ENCODE measurements at places on chromosomes 16 and 17. TPM values are rescaled to one million over a fixed set of nuclear protein-coding genes. Genes with fewer than 3 reads are reported as not detected.

The ZSCAN10 gene
- 0.37 TPM for total RNA-seq

DNA sequence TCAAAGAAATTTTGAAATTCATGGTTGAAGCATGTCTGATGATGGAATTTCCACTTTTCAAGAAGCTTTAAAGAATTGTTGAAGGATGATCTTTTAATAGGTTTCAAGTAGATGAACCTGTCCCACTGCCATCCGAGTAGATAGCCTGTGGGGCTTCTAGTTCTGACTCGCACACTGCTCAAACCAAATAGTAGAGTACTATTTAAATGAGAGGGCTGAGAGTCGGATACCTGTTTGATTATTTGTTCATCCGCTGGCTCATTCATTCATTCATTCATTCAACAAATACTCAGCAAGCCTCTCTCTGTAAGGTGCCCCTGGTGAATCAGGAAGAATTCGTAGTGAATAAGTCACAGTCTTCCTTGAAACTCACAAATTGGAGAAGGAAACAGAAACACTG is 108.2 kb upstream of the IRX5 start:
- DNase-seq: no peak

GRCh38 chr16:71260995-71261394 is 28.2 kb downstream of the CMTR2 start:
- no peak for DNase-seq

The FA2H gene
- not detected for total RNA-seq
